OCI-LY7 (cell line): ENCODE measurements at places on chromosomes 6 and 20.

- no peak for DNase-seq
These were observed 235.1 kb downstream of the FNDC1 start for GRCh38 chr6:159404296-159404695.

DNA sequence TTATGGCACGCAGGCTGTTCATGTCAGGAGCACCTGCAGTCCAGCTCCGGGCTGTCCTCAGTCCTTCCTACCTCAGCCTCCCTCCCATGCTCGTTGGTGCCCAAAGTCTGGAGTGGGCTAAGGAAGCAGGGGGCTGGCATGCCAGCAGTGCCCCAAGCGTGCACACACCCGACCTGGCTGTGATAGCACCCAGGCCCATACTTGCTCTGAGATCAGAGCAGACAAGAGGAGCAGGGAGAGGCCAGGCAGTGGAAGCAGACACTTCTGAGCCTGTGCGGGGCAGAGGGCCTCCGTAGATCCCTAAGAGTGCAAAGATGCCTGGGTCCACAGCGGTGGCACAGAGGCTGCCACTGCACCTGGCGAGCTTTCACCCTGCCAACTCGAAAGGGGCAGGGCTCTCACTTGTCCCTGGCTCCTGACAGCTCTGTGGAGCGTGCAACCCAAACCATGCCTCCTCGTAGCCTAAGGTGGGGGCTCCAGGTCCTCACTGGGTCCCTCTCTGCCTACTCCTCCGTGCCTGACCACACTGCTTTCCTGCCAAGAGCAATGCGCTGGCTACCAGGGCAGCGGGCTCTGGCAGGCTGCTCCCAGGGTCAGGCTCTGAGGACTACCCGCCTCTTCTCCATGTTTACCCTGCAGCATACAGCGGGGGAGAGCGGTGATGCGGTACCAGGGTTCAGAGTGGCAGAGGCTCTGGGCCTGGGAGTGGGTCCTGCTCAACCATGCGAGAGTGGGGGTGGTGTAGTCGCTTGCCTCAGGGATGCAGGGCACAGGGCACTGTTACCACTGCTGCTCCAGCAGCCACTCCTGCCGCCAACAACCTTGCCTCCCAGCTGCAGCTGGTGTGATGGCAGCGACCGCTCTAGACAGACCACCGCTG lies 59.5 kb downstream of the MANEA start:
- no peak for DNase-seq

- DNase-seq, result peak; percentile 79
These were observed 17.9 kb upstream of the EXOC2 start for GRCh38 chr6:710601-711571.

DNA sequence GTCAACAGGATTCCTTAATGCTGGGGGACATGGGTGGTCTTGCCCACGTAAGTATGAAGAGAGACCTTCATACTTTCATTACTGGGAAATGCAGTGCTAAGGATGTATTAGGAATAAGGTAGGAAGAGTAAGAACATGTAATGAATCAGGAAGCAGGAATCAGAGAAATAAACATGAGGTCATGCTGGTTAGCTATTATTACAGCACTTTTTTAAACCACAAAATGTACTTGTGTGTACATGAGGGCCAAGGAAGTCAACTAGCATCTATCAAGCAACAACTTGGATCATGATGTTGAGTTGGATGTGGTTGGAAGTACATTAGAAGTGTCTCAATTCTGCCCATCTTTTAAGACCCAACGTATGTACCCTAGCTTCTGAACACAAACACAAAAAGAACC lies 63.5 kb upstream of the E2F3 start:
- DNase-seq, result no peak

- no peak for DNase-seq
These were observed 17.3 kb downstream of the TREM1 start for GRCh38 chr6:41269166-41269565.

DNA sequence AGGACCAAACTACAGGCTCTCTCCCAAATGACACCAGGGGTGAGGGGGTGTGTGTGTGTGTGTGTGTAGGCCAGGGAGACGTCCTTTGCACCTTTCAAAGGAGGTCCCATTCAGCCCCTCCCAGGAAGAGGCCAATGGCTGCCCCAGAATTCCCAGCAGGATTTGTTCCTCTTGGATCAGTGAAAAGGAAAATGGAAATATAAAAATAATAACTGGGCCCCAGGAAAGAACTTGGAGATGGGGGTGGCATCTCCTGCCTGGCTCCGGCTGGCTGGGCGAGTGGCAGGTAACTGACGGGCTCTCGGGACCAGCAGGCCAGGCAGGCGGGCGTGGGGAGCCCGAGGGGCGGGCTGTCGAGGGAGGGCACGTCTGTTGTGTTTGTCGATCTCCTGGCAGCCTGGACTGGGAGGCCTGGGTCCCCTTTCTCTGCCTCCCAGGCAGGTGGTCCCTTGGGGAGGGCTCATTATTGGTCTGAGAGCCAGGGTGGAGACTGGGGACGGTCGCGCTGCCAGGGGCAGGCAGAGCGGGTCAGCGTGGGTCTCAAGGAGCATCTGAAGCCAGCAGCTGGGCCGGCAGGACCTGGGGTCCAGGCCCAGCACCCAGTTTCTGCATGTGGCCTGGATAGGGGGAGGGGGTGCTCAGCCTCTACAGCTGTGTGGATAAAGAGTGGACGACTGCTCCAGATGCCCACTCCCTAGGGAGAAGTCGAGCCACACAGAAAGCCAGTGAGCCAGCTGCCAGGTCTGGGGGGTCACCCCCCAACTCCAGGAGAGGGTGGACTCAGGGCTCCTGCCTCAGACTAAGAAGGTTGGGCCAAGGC lies 3.1 kb downstream of the NOL4L start:
- DNase-seq, result no peak

GRCh38 chr6:144066741-144067484 lies 28.5 kb downstream of the SF3B5 start:
- no peak for DNase-seq

- no peak for DNase-seq
These were observed 40.2 kb downstream of the BPIFB1 start for GRCh38 chr20:33323236-33323635.

DNA sequence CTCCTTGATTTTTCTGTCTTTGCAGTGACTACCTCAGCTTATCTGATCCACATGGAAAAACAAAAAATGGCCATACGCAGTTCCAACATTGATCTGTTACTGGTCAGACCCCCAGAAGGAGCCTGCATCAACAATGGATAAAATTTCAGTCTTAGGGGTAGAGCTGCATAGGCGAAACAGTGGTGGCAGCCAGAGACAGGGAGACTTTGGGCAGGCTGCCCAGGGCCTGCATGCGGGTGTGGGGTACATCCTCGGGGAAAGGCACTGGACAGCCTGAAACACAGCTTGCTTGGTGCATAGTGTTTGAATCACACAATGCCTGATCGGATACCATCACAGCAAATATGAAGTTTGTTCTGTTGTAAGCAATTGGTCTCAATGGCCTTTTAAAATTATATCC lies 847.8 kb downstream of the QKI start:
- no peak for DNase-seq

GRCh38 chr20:53270792-53271375 lies 298.7 kb downstream of the TSHZ2 start:
- DNase-seq, result no peak

DNA sequence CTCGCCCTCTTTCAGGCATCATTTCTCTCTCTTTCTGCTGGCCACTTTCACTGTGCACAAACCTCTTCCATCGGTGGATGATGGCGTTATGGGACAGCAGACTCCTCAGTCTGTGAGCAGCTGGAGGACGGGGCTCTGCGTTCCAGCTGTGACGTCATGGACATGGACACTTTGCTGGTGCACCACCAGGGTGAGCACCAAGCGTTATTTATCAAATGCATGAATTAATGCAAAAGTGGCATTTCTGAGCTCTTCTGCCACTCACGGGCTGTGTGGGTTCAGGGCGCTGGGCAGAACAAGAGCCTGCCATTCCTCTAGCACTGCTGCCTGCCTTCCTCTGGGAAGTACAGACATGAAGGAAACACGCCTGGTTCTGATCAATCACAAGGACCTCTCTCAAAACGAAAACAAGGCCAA lies 82.9 kb upstream of the MPC1 start:
- no peak for DNase-seq

GRCh38 chr20:31677553-31678260 lies 40.0 kb downstream of the COX4I2 start:
- DNase-seq, result no peak

DNA sequence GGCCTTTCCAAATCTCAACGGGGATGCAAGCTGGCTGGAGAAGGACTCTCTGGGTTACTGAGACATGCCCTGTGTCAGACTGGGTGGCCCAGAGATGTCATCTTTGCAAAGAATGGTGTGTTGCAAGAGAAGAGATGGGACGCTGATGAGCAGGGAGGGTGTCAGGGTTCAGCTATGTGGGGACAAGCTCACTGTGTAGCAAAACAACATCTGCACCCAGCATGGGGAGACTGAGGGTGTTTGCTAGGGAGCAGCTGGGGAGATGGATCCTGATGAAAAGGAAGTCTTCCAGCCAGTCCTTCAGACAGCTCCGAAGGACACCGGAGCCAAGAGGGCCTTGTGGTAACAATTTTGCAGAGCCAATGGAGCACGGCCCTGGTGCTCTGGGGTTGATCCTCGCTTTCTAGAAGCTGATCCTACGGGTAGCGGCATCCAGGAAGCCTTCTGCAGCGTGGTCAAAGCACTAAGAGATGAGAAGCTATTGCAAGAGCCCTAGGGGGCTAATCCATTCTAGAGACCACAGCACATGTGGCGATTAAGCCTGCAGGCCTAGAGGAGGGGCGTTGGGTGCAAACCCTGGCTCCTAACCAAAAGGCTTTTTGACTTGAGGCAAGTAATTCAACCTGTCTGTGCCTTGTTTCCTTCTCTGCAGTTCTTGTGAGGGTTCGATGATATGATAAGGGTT lies 39.9 kb downstream of the EDN3 start:
- no peak for DNase-seq

DNA sequence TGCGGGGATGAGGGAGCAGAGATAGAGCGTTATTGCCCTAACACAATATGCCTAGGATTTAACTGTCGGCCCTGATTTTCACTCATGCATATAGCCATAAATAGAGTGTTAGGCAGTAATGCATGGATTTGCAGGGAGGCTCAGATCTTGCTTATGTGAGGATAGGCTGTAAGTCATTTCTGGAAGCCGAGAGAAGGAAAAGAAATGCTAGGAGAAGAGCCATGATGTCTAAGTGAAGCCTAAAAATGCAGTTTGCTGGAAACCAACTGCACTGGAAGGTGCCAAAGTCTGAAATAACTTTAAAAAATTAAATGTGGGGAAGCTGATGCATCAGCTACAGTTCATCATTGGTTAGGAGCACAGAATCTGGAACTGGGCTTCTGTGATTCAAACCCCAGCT lies 54.3 kb downstream of the ADTRP start:
- DNase-seq, result no peak

GRCh38 chr6:106790149-106790770 lies 160.9 kb downstream of the QRSL1 start:
- DNase-seq, result no peak

DNA sequence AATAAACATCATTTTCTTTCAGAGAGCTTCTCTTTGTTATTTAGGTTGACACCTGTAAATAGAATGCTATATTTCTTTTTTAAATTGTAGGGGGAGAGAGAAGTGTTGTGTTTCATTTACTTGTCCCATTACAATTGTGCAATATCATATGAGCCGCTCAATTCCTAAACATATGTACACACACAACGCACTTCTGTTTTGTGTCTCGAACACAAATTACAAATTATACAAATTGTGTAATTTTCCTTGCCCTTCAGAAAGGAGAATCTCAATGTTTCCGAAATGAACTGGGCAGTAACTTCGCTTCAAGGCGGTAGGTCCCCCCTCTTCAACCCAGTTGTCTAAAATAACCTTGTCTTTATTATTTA lies 2.6 kb upstream of the ABT1 start:
- DNase-seq, result no peak

DNA sequence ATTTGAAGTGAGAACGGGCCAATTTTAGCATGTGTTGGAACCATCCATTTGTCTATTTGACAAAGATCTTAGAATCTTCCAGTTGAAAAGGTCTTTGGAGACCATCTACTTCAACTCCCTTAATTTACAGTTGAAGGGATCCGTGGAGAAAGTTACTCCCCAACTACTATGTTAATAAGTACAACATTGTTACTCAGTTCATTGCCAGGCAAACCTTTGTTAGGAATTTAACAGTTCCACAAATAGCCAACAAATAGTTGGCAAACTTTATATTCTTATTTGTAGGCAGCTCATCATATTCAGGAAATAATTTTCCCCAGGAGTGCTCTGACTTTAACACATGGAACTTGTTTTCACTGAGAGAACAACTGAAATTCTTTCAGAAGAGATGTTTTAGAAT lies 81.0 kb upstream of the FLRT3 start:
- no peak for DNase-seq

DNA sequence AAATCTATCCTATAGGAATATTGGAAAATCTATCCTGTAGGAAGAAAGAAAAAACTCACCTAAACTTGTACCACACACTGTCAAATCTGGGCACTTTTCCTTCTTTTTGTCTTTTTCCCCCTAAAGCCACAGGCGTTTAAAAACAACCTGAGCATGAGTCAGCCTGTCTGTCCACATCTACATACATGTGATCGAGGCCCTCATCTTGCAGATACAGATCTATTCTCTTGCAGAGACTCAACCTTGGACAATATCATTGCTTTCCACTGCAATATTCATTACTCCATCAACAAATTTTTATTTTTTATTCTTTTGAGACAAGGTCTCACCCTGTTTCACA lies 95.9 kb upstream of the IYD start:
- DNase-seq, result no peak

- DNase-seq, result no peak
These were observed 193.8 kb upstream of the SIM1 start for GRCh38 chr6:100658486-100658885.

DNA sequence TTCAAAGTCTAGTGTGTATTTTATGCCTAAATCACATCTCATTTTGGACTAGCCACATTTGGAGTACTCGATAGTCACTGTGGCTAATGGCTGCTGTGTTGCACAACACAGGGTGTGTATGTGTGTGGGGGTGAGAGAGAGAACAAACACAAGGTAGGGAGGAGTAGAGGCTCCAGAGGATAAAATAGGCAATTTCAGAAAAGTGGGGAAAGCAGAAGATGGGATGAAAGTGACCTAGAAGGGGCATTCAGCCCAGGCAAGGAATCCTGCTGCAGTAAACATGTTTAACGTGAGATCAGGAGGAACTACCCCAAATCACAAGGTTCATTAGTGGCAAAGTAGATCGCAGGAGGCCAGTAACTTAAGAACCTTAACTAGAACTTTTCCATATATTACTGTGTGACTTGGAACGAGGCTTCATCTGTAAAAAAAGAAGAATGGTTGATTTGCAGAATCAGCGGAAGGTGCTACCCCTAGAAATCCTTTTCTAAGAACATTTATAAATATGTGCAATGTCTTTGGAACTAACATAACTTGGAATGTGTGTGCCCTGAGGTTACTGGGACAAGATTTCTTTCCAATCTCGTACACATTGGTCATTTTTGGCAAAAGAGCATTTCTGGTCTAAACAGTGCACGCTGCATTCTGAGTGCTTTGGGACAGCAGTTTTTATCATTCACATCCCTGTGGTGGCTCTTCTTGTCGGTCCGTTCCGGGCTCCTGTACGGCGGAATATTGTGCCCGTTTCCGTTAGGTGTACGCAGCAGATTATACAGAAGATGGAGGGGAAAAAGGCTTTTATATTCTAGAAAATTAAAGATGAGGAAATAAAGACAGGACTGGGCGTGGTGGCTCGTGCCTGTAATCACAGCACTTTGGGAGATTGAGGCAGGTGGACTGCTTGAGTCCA lies 2.6 kb downstream of the DUSP22 start:
- no peak for DNase-seq
